ENCODE measurements at places on chromosomes 7 and 10. TPM values are rescaled to one million over a fixed set of nuclear protein-coding genes. Genes with fewer than 3 reads are reported as not detected.
A peak's percentile ranks its signal among the peaks of the same experiment; 100 is the strongest.

DNA sequence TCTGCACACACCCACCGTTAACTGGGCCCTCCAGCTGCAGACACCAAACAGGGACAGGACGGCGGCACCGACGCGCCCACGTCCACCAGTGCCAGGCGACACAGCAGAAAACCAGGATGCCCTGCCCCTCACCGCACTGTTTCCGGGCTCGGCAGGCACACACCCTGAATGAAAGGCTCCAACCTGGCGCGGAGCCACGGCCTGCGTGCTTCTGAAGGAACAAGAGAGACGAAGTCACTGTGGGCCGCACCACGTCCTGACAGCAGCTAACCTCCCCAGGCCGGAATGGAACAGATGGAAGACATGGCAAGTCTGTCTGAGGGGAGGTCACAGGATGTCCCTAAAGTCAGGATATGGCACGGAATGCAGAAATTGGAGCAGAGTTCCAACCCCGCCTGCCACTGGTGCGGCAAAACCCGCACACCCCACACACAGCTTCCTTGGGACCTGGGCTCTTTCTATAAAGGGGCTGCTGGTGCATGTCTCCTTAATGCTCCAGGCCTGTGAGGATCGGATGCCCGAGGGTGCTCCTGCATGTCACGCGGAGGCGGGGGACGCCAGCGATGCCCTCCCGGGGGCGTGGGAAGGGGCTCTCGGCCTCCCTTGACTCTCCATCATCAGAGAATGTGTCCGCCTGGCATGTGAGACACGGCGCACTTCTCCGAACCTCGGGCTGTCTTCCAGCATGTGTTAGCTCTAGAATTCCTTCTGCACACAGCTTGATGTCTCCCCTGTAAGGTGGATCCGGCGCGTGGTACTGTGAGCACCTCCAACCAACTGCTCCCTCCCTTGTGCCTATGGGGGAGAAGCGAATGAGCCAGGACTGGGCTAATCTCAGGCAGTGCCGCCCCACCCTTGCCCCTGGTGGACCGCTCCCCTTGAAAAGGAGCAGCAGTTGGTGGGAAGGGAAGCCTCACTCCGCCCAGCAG lies 3.9 kb upstream of the GPER1 start:
- DNase-seq = no peak
- H3K4me3 ChIP-seq = no peak overlapping the region
- no peaks in the 10 kb centered on the region for H3K36me3 ChIP-seq
- H3K27me3 ChIP-seq = no peaks in the 10 kb centered on the region

GRCh38 chr10:78903341-78903940 lies 165.3 kb upstream of the ZMIZ1 start:
- no peaks in the 10 kb centered on the region for H3K27me3 ChIP-seq
- H3K36me3 ChIP-seq = no peaks in the 10 kb centered on the region
- DNase-seq = no peak
- no peak overlapping the region for H3K27ac ChIP-seq
- H3K4me3 ChIP-seq = no peak overlapping the region

- H3K27ac ChIP-seq = no peak overlapping the region
- no peak overlapping the region for H3K4me3 ChIP-seq
- no peaks in the 10 kb centered on the region for H3K36me3 ChIP-seq
- no peaks in the 10 kb centered on the region for H3K27me3 ChIP-seq
- no peaks in the 10 kb centered on the region for H3K4me1 ChIP-seq
These were observed 257.8 kb downstream of the ETV1 start for GRCh38 chr7:13731643-13732042.

GRCh38 chr7:36904802-36905201 lies 180.5 kb upstream of the AOAH start:
- no peaks in the 10 kb centered on the region for H3K36me3 ChIP-seq
- H3K4me3 ChIP-seq = no peak overlapping the region
- H3K27ac ChIP-seq = no peak overlapping the region

- DNase-seq = no peak
- no peak overlapping the region for H3K27ac ChIP-seq
- H3K4me1 ChIP-seq = no peaks in the 10 kb centered on the region
- no peaks in the 10 kb centered on the region for H3K27me3 ChIP-seq
- no peaks in the 10 kb centered on the region for H3K36me3 ChIP-seq
- no peak overlapping the region for H3K4me3 ChIP-seq
These were observed 364.9 kb downstream of the SUGCT start for GRCh38 chr7:40499718-40500117.

DNA sequence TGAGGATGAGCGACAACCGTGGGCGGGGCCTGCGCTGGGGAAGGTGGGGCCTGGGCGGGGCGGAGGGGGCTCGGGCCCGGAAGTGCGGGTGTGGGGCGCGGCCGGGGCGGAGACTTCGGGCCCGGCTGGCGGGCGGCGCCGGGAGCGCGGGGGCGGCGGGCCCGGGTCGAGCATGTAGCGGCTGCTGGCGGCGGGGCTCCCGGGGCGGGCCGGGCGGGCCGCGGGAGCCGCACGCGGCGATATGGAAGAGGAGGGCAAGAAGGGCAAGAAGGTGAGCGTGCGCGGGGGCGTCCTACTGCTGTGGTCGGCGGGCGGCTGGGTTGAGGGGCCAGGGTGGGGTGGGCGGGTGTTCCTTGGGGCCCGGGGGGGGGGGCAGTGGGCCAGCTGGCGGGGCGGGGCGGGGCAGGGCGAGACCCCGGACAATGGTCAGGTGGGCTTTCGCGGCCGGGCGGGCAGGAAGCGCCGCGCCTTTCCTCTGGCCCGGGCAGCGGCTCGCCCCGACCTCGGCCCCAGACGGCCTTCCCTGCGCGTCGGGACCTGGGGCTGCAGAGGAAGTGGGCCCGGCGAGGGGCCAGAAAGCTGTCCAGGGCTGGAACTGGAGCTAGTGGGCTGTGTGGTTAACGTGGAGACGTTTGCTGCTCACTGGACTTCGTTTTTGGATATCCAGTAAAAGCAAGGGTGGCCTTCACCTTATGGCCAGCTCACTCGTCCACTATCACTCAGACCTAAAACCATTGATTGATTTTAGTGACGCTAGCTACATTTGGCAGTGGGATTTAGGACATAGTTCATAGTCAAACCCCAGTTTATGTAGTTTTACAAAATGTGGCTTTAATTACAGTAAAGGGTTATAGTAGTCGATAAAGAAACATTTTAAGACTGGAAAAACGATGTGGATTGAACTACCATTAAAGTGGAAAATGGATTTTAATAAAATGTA lies at the start of gene CCM2:
Gene CCM2, plus strand, starts transcription at position 109 of the 940 bp plus-strand sequence. Its CDS starts 133 bp downstream, at position 242.
- DNase-seq = peak; percentile 78
- H3K27me3 ChIP-seq = no peaks in the 10 kb centered on the region
- H3K4me1 ChIP-seq = no peaks in the 10 kb centered on the region
- peak within 1 kb of the TSS; percentile 99 for H3K4me3 ChIP-seq

DNA sequence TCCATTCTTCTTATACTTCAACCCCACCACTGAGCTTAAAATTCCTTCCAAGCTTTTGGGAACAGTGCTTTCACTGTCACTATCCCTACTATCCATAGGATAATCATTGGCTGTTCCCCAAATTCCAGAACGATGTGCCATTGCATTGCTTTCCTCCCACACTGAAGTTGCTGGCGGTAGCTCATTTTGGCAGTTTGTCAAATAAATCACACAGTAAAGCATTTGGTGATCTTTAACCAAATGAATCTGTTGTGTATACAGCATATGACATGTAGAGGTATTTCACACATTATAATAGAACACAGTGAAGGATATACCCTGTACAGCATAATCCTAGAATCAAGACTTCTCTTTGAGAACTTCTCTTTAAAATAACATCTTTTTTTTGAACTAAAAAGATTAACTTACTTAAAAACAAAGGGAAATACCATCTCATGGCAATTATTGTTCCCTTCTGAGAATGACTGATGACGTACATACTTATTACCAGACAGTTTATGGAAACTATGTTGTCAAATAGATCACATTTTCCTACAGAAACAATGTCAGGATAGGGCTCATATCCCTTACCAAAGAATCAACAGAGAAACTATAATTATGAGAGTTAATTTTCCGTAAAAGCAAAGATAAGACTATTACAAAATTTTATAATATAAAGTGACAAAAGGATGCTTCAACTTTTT lies 93.6 kb downstream of the CTNNA3 start:
- peaks cover 3% of the 10 kb centered on the region for H3K4me1 ChIP-seq
- H3K27me3 ChIP-seq = no peaks in the 10 kb centered on the region
- H3K27ac ChIP-seq = no peak overlapping the region
- no peak for DNase-seq
- H3K36me3 ChIP-seq = no peaks in the 10 kb centered on the region
- H3K4me3 ChIP-seq = no peak overlapping the region

- H3K27me3 ChIP-seq = no peaks in the 10 kb centered on the region
- DNase-seq = no peak
- H3K4me3 ChIP-seq = no peak overlapping the region
These were observed 63.8 kb upstream of the NPS start for GRCh38 chr10:127485153-127485857.

- DNase-seq = peak; percentile 86
- no peaks in the 10 kb centered on the region for H3K36me3 ChIP-seq
- H3K27me3 ChIP-seq = no peaks in the 10 kb centered on the region
- H3K4me1 ChIP-seq = no peaks in the 10 kb centered on the region
- H3K4me3 ChIP-seq = peak within 1 kb of the TSS; percentile 71
These were observed at the start of gene SRGN for GRCh38 chr10:69087590-69088470. Gene SRGN (plus strand): TSS chr10:69088103. CDS start chr10:69088158, 55 bp downstream.

GRCh38 chr10:74955796-74956195 lies 129.4 kb downstream of the KAT6B start:
- H3K27me3 ChIP-seq = no peaks in the 10 kb centered on the region
- no peaks in the 10 kb centered on the region for H3K4me1 ChIP-seq
- no peak overlapping the region for H3K4me3 ChIP-seq
- no peak for DNase-seq

GRCh38 chr7:151537818-151538561 lies 18.3 kb upstream of the RHEB start:
- no peaks in the 10 kb centered on the region for H3K36me3 ChIP-seq
- H3K4me3 ChIP-seq = no peak overlapping the region
- H3K4me1 ChIP-seq = no peaks in the 10 kb centered on the region
- no peaks in the 10 kb centered on the region for H3K27me3 ChIP-seq

GRCh38 chr10:66627156-66627555 lies 298.7 kb upstream of the LRRTM3 start:
- no peaks in the 10 kb centered on the region for H3K36me3 ChIP-seq
- H3K4me1 ChIP-seq = no peaks in the 10 kb centered on the region
- H3K27ac ChIP-seq = no peak overlapping the region
- H3K27me3 ChIP-seq = no peaks in the 10 kb centered on the region
- no peak for DNase-seq

DNA sequence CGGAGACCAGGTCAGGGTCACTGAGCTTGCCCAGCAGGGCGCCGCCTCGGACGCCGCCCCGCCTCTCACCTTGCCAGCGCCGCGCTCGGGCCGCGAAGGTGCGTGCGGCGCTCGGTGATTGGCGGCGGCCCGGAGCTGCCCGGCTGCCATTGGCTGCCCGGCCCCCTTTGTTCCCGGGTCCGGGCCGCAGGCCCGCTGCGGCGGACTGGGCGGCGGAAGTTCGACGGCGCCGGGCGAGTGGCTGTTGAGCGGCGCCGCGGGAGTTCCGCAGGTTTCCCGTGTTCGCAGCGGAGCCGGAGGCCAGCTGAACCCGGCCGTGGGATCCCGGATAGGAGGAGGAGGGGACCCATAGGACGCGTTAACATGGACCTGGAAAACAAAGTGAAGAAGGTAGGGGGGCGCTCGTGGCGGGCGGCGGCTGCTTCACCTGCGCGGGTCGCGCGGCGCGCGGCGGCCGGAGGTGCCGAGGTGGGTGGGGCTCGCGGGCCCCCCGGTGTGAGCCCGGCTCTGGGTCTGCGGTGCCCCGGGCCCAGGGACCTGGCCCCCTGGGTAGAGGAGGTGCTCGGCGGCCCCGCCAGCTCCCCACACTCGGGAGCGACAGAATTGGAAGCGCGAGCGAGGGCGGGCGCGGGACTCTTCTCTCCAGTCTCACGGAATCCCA lies at the start of gene TES:
Gene TES, plus strand, starts transcription at position 195 of the 661 bp plus-strand sequence. Its CDS starts 169 bp downstream, at position 364.
- no peaks in the 10 kb centered on the region for H3K27me3 ChIP-seq
- no peaks in the 10 kb centered on the region for H3K4me1 ChIP-seq
- peak within 1 kb of the TSS; percentile 83 for H3K27ac ChIP-seq
- H3K4me3 ChIP-seq = peak within 1 kb of the TSS; percentile 90
- H3K36me3 ChIP-seq = no peaks in the 10 kb centered on the region
- peak; percentile 77 for DNase-seq

The SFTPA1 gene
- 0.59 TPM for polyA plus RNA-seq

The GSAP gene
- polyA plus RNA-seq = 3.7 TPM

The MYO1G gene
- 1.4 TPM for polyA plus RNA-seq

The KLF14 gene
- polyA plus RNA-seq = not detected

The IGFBP1 gene
- not detected for polyA plus RNA-seq

Measured in aorta (tissue), 5 donors.